Activated CD8-positive, alpha-beta memory T cell treated with anti-CD3 and anti-CD28 coated beads, Interleukin-2, amount 10 ng/mL, durations not matched to agents 7 days and 5 days (primary cell): ENCODE measurements at places on chromosomes 5 and 9. TPM values are rescaled to one million over a fixed set of nuclear protein-coding genes. Genes with fewer than 3 reads are reported as not detected.
A peak's percentile ranks its signal among the peaks of the same experiment; 100 is the strongest.

The SLC1A3 gene
- total RNA-seq = not detected

The OBP2B gene
- not detected for total RNA-seq

The UNC13B gene
- total RNA-seq = 1.2 TPM

The ARL14EPL gene
- total RNA-seq = not detected

DNA sequence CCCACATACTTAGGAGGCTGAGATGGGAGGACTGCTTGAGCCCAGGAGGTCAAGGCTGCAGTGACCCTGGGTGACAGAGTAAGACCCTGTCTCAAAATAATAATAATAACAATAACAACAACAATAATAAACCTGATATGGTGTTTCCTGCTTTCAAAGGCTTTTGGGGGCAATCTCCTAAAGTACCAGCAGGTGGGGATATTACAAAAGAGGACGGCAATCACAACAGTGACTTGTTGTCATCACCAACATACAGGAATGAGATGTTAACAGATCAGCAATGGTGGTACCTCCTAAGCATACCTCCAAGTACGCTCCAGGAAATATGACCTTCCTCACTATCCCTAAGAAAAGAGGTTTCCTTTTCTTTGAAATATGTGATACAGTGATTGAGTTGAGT, 91.1 kb upstream of the RNF180 start:
- no peak for DNase-seq

DNA sequence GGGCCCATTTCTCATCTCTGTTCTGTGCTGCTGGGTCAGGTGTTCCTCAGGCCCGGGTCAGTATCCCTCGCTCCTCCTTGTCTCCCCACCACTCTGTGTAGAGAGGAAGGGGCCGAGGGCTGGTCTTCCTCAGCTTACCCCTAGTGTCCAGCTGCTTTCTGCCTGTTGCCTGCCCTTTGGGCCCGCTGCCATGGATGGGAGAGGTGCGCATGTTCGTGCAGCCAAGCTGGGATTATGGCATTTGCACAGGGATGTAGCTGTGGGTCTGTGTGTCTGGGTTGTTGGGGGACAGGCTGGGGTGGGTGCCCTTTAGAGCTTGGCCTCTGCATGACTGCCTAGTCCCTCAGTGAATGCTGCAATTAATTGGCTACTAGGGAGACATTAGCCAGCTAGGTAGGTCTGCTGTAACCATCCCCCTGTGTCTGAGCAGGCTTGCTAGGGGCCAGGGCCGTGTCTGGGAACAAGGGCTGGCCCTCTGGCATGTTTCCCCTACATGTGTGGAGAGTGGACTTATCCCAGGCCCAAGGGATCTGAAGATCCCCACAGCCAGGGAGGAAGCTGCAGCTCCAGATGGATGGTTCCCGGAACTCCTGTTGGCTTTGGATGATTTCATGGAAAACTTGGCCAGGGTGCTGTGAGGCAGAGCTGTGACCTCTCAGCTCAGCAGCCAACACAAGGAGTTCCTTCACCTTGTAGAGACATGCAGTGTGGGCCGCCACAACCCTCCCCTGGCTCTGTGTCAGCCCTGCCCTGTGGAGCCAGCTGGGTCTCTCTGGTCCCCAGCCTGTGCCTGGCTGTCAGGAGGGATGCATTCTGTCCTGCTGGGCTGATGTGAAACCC, 161.9 kb downstream of the MACROH2A1 start:
- peak; percentile 11 for DNase-seq

DNA sequence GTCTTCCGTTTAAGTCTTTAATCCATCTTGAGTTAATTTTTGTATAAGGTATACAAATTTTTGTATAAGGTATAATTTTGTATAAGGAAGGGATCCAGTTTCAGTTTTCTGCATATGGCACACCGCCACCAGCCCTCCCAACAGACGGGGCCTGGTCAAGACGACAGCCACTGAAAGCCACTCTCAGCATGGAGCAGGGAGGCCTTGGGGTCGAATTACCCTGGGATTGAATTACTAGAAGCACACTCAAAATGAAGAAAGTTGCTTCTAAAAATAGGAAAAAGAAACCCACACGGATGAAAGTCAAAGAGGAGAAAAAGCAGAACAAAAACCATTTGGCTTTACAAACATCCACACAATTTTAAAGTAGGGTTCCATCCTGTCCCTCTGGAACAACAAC, 586.2 kb upstream of the ADAMTS16 start:
- no peak for DNase-seq

DNA sequence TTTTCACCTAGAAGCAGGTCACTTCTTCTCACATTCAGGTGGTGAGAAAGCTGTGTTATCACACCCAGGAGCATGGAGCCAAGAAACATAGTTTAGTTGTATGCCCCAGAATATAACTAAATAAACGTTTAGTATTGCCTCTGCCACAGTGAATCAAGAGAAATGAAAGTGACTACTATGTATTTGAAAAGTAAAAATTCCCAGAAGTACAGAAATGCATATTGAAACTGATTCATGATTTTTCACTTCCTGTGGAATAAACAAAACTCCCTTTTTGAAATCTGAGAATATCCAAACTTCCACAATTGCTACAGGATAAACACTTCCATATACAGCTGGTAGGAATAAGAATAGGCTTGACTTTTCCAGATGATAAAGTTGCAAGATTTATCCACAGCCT, 15.3 kb upstream of the NINJ1 start:
- DNase-seq = no peak

DNA sequence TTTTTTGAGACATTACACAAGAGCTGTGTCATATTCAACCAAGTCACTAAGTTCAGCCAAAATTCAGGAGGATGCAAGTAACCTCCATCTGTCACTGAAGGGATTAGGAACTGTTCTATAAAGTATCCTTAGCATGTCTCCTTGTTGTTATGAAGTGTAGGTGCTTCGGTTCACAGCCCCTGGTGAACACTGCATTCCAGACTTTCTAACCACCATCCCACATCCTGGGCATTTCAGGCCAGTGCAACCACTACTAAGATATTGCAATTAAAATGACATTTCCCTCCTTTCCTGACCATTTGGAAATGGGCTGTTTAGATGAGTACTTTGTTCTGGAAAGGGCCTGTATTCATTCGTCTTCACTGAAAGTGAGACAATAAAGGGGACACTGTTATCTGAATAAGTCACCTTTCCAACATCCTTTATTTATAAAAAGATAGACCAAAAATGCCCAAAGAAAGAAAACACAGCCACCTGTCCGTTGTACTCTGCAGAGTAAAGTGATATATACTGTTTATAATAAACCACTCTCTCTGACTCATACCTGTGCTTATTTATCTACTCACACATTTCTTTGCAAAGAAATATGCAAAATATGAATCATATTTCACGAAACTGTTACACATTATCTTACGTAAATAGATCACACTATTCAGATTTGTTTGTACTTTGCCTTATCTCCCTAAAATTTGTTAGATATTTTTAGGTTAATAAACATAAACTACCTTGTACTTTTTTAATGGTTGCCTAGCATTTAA, 861.9 kb downstream of the CDH18 start:
- DNase-seq = no peak
